ENCODE measurements at places on chromosomes 1 and 21.

DNA sequence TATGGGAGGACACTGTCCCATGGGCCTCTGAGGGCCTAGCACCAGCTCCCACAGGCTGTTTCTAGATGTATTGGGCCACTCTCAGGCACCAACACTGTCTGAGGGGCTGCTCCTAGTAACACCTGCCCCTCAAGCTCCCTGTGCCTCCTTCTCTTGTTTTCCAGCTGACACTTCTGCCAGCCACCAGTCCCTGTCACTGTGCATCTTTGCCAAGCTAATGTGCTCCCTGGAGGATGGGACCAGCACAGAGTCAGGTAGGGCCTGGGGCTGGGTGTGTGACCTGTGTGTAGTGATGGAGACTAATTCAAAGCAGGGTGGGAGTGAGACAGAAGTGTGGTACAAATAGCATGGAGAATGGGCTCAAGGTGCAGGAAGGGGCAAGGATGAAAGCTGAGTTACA is 29.4 kb upstream of the MAGOH start:
- no peak for DNase-seq

DNA sequence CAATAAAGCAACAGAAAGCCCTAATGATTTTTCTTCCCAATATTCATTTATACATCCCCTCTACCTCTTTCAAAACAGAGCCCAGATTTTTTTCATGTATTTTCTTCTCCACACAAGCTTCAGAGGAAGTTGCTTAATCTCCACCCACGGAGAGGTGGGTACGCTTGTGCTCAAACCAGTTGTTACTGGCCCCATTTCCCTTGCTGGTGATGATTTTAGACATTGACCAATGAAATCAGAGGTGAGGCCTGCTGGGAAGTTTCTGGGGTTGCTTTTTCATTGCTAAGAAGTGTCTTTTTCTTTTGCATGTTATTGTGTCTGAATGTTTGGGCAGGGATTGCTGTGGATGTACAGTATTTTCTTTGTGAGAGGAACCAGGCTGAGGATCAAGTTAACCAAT is 448.1 kb upstream of the B3GALT2 start:
- DNase-seq = peak; percentile 21

DNA sequence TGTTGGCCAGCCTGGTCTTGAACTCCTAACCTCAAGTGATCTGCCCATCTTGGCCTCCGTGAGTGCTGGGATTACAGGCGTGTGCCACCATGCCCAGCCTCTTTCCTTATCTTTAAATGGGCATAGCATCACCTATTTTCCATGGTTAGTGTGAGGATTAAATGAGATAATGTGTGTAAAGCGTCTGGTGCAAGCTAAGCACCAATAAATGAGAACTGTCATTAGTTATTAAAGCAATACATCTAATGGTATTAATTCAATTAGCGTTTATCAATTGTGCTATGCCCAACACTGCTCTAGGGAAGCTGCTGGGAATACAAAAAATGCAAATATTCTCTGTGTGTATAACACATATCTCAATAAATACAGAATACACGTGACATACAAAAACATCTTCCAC is 10.0 kb downstream of the EXOC8 start:
- DNase-seq = no peak

- DNase-seq = no peak
Observed at GRCh38 chr1:22388671-22389450, 62.8 kb upstream of the ZBTB40 start.

DNA sequence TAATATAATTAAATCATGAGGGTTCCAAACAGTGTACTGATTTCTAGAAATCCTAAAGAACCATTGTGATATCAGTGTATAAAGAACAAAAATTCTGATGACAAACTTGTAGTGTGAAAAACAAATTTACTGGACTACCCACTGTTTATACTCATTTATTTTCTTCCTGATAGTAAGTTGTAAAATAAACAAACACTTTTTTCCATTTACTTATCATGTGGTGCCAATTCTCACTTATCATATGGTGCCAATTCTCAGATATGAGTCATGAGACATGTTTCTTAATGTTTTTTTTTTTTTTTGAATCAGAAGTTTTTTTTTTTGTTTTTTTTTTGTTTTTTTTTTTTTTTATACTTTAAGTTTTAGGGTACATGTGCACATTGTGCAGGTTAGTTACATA is 137.7 kb downstream of the LEPR start:
- DNase-seq = no peak

DNA sequence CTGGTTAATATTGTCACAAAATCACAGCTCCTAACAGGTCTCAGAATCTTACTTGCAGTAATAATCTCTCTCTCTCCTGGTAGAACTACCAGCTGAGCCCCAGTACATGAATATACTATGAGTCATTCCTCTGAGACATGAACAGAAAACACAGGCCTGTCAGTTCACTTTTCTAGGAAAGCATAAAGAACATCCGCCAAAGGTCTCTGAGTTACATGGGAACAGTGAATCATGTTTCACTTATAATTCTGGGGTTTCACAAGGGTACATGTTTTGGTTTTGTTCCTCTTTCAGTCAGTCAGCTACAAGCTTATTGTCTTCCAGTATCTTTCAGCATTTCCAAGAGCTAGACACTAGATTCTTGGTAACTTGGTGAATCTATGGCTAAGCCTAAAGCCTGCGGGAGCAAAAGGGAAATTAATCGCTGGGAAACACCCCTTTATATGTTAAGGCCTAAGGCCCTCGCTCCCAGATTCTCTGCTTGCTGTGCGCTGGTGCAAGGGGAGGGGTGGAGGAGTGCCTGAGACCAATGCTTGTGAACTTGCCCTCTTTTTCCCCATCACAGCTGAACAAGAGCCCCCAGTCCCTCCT is 31.7 kb downstream of the IFNGR2 start:
- DNase-seq = peak; percentile 31

All from activated naive CD4-positive, alpha-beta T cell treated with Interleukin-2 at 50 U/mL for 16 hours (primary cell).